ENCODE measurements at places on chromosomes 11 and 22. TPM values are rescaled to one million over a fixed set of nuclear protein-coding genes. Genes with fewer than 3 reads are reported as not detected.

DNA sequence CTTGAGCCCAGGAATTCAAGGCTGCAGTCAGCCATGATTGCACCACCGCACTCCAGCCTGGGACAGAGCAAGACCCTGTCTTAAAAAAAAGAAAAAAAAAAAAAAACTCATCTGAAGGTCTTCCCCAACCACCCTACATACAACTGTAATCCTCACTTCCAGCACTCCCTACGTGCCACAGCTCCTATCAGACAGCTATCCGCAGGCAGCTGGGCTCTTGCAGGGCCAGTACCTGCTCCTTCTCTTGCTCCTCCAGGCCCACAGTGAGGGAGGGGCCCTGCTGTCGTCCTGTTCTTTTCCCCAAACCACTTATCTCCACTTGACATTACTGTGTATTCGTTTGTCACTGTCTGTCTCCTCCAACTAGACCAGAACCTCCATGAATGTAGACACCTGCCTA lies 156.1 kb upstream of the NECTIN1 start:
- no peak for DNase-seq

DNA sequence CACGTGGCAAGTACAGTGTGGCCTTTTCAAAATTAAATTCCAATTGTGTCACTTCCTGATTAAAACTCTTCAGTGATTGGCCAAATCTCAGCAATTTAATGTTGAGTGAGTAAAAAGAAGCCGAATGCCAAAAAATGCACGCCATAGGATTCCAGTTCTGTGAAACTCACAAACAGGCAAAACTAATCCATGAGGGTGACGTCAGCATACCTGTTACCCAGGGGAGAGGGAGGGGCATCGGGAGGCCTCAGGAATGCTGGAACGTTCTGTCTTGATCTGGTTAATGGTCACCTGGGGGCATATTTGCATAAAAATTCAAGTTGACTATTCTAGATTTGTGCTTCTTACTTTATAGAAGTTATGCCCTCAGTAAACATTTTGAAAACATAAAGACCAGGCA lies 39.9 kb upstream of the RAB1B start:
- DNase-seq = no peak

DNA sequence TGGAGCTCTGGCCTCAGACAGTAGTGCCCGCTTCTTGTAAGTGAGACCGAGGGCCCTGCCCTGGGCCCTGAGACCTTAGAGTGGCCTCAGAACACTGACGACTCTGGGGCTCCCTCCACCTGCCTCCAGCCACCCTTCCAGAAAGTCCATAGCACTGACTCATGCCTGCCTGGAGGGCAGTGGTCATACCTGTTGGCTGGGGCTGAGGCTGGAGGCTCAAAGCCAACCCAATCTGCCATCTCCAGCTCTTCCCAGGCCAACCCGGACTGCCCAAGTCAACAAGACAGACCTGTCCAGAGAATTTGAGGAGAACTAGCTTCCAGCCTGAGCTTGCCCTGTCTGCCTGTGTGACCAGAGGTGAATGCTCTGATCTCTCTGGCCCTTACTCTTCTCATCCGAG lies 66.9 kb upstream of the TTLL12 start:
- DNase-seq = no peak

- no peak for DNase-seq
Observed at GRCh38 chr11:81394311-81394710, 1339.4 kb downstream of the FAM181B start.

DNA sequence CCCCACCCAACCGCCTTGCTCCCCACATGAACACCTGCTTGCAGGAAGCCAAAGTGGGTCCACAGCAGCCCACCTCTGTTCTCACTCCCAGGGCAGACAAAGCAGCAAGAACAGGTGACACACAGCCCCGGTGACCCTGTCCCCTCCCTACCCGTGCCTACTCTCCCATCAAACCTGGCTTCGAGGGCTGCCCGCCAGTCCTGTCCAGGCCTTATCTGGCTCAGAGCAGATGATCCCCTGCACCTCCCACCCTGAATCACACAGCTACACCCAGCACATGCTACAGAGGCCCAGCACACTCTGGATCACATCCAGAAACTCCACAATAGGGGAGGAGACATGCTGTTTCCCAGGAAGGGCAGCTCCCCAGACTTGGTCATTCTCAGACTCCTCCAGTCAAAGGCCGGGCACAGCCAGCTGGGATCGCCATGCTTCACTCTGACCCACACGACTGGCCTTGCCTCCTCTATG lies 6.2 kb upstream of the RGL4 start:
- no peak for DNase-seq

DNA sequence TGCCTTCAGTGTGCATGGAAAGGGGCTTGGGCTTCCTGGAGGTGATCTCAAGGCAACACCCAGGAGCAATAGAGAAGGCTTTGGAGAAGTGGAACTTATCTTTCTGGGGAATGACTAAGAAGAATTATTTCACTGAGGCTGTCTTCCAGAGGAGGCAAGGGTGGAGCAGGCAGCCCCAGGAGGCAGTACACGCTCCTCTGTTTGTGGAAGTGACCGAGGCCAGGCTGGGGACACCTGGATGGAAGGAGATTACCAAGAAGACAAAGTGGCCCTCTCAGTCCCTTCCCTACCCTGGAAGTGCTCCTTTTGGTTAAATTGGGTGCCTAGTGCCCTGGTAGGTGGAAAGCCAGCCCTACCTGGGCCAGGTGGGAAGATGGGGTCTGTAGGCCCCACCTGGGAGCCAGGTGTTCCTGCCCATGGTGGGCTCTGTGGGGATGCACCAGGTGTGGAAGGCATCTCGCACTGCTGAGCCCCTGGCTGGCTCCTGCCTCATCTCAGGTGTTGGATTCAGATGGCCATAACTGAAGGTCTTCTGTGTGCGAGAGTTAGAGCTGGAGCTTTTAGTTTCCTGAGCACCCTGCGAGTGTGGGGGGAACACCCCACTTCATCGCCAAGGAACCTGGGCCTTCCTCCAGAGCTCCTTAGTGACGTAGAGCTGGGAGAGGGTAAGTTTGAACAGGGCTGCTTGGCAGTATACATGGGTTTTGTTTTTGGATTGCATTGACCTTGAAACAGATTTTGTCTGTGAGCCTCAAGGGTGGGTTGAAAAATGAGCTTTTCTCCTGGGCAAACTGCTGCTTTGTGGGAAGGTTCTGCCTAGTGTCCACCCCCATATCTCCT lies 46.1 kb downstream of the MICAL2 start:
- DNase-seq = no peak

- no peak for DNase-seq
Observed at GRCh38 chr11:119306373-119306890, 10.5 kb downstream of the MCAM start.

DNA sequence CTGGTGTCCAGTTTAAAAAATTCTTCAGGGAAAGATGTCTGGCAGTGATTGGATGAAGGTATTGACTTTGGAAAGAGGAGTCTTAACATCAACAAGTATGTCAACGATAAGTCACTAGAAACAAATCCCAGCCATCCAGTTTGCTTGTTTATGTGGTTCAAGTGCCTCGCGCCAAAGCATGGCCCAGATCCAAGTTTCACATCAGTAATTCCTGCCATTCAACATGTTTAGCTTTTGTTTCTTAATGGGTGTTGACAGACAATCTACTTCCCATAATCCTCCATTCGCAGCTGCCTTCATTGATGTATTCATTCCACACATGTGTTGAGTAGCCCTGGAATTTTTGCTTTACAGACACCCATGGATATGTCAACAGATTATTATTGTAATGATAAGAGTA lies 77.8 kb downstream of the UBASH3B start:
- no peak for DNase-seq

DNA sequence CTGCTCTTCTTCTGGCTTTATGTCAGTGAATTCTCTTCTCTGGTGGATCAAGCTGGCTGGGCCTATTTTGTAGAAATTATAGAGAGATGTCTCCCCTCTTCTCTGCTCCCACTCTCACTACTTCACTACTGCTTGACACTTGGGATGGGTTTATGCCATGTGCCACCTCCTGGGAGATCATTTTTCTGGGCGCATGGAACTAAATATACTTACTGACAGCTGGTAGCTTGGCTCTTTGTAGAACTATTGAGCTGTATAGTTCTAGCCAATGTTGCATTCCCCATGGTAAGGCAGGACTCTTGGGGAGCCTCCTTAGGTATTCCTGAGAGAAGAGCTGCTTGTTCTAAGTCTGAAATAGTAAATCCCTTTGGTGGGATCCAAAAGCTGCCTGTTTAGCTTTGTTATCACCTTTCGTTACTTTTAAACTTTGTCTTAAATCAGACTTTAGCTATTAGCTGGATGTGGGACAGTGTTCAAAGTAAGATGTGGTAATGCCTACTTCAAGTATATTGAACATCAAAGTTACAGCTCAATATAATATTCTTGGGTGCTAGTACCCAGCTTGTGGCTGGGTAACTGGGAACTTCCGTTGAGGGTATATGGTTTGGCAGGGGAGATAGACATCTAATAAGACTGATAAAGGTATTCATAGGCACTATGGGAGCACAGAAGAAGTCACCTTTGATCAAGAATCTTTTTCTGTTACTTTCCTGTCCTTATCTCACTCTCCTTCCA lies 87.5 kb upstream of the RRM1 start:
- DNase-seq = no peak

- DNase-seq = peak; percentile 79
Observed at GRCh38 chr11:33920838-33921613, 29.1 kb upstream of the LMO2 start.

DNA sequence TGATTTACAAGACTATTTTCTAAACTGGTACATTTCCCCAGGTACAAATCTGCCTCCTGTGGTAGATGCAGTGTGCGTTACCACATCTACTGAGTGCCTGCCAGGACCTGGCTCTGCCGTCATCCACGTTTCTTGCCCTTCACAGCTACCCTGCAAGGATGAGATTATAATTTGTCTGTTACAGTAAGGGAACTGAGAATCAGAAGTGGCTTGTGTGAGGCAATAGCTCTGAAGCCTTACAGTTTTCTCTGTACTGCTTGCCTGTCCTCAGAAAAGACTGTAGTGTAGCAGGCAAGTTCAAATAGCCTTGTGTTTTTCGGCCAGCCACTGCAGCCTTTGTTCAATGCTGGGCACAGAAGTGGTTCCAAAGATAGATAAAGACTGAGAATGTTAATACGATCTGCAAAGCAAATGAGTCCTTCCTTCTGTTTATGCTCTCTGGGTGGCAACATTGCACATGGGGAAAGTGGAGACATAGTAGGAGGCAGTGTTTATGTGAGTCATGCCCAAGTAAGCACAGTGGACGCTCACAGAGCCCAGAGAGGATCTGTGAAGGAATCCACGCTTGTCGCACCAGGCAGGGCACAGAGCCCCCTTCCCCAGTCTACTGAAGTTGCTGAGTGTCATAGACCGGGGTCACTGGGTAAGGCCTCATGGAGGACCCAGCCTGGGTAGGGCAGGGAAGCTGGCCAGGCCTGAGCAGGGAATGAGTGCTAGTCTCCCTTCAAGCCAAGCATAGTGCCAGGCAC lies 49.1 kb downstream of the MICAL2 start:
- DNase-seq = peak; percentile 90

GRCh38 chr11:104033134-104033533 lies 3.3 kb upstream of the DDI1 start:
- no peak for DNase-seq

- peak; percentile 86 for DNase-seq
Observed at GRCh38 chr11:48170241-48171233, 46.1 kb upstream of the OR4B1 start.

GRCh38 chr11:80621871-80622270 lies 1181.0 kb upstream of the TENM4 start:
- DNase-seq = no peak

GRCh38 chr11:1921574-1922141 lies 2.2 kb downstream of the TNNT3 start:
- DNase-seq = no peak

GRCh38 chr22:44909241-44909640 lies 100.6 kb downstream of the PHF21B start:
- no peak for DNase-seq

DNA sequence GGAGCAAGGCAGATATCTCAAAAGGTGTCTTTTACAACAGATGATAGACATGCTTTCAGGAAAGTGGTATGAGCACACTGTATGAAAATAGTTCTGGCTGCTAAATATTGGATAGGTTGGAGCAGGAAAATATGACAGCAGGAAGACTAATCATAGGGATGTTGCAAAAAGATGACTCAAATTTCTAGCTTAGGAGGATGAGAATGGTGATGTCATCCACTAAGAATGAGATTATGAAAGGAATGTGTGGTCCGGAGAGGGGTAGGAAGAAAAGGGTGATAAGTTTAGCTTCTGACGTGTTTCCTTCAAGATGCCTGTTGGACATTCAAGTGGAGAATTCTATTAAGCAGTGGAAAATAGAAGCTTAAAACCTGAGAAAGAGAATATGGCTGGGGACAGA lies 46.4 kb downstream of the RCN1 start:
- DNase-seq = peak; percentile 87

- DNase-seq = no peak
Observed at GRCh38 chr22:37753746-37754145, 54.0 kb upstream of the GCAT start.

- DNase-seq = no peak
Observed at GRCh38 chr11:46611526-46612304, 5.3 kb downstream of the HARBI1 start.

DNA sequence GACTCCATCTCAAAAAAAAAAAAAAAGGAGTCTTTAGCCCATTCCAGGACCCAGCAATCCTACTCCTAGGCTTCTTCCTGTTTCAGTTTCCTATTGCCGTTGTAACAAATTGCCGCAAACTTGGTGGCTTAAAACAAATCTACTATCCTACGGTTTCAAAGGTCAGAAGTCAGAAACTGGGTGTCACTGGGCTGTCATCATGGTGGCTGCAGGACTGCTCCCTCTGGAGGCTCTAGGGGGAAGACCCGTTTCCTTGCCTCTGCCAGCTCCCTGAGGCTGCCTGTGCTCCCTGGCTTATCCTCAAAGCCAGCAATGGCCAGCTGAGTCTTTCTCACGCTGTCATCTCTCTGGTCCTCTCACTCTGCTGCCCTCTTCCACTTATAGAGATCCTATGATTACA lies 8.7 kb upstream of the DAGLA start:
- DNase-seq = peak; percentile 29

DNA sequence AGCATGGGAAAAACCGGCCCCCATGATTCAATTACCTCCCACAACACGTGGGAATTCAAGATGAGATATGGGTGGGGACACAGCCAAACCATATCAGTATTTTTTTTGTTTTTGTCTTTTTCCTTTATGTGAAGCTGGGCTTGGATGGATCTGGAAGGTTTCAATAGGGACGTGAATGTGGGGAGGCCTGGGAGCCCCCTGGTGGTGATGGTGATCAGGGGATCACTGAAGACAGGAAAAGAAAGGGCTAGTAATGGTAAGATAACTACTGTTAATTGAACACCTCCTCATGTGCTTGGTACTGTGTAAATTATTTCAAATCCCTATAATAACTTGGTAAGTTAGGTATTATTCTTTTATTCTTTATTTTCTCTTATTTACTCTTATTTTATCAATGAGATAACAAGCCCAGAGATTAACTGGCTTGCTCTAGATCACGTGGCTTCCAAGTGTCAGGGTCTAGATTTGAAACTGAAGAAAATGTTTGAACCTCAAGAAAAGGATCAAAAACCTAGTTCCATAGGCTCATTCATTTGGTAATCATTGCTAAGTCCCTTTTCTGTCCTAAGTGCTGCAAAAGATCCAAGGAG lies 364.2 kb downstream of the TENM4 start:
- peak; percentile 62 for DNase-seq

- DNase-seq = peak; percentile 83
Observed at GRCh38 chr11:96168623-96169022, 174.4 kb downstream of the MAML2 start.

Gene JAML
- total RNA-seq = not detected

Gene MN1
- total RNA-seq = 1.7 TPM

Gene SNX32
- 0.20 TPM for total RNA-seq

Gene RFPL1
- not detected for total RNA-seq

Gene CLTCL1
- total RNA-seq = 2.8 TPM

Gene FDX1
- total RNA-seq = 12.9 TPM

Gene DUSP8
- total RNA-seq = 0.10 TPM

Gene TRIM29
- not detected for total RNA-seq

Gene KRTAP5-2
- not detected for total RNA-seq

Gene FREY1
- total RNA-seq = not detected

Gene OR9I1
- not detected for total RNA-seq

Gene FGF19
- total RNA-seq = not detected

Measured in RPMI7951 (cell line).